Stimulated activated CD4-positive, alpha-beta T cell treated with anti-CD3 and anti-CD28 coated beads, Interleukin-1b, Interleukin-23, amount 100 ng/mL, for 1 hour (primary cell): ENCODE measurements at places on chromosomes 4 and X.
A peak's percentile ranks its signal among the peaks of the same experiment; 100 is the strongest.

GRCh38 chrX:103533511-103534216 lies 14.4 kb upstream of the RAB40A start:
- peak; percentile 19 for DNase-seq

- DNase-seq = no peak
Measured at GRCh38 chrX:111180750-111181240, 84.8 kb downstream of the PAK3 start.

DNA sequence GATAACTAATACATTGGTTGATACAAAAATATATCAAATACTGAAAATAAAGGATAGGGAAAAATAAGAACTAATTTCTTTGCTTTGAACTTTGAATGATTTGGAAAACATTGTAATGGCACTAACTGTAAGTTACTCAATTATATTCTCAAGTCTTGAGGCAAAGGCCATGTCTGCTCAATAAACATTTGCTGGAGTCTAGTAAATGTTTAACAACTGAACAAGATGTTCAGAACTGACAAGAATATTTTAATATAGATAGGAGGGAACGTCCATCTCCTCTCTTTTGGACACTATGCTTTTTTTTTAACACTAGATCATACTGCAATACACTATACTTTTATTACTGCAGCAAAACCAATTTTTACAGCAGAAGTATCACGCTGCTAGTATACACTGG lies 76.2 kb downstream of the PRSS12 start:
- no peak for DNase-seq

DNA sequence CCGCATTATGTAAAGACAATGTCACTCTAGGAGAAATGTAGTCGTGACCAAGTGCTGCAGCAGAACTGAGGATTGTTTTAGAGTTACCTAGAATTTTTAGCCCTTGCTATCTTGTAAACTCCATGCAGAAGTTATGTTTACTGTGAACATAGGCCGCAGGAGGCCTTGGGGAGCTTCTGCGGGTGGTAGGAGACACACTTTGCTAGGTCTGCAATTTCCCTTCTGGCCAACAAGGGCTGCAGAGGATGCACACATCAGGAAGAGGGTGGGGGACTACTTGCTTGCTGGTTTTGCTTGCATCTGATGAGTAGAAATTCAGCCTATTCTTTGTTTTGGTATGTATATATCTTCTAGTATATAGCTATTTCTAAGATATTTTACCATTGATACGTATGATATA lies 23.1 kb downstream of the BANK1 start:
- no peak for DNase-seq

GRCh38 chrX:44914532-44915198 lies 41.7 kb downstream of the KDM6A start:
- no peak for DNase-seq

DNA sequence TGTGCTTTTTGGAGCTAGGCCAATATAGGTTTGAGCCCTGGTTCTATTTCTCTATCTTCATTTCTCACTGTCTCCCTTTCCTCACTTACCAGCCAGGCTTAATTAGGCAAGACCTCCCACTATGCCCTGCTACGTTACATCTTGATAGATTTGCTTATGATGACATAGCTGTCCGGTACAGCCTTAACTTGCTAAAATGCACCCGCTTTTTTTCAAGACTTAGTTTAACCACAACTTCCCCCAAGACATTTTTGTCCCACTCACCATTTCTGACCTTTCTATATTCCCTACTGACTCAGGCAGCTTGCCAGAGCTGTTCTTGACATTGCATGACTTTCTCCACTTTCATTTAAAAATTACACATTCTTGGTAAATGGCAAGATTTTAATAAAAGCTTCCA lies 152.6 kb downstream of the MID1 start:
- DNase-seq = no peak

- no peak for DNase-seq
Measured at GRCh38 chr4:115871596-115871995, 758.2 kb upstream of the NDST4 start.

DNA sequence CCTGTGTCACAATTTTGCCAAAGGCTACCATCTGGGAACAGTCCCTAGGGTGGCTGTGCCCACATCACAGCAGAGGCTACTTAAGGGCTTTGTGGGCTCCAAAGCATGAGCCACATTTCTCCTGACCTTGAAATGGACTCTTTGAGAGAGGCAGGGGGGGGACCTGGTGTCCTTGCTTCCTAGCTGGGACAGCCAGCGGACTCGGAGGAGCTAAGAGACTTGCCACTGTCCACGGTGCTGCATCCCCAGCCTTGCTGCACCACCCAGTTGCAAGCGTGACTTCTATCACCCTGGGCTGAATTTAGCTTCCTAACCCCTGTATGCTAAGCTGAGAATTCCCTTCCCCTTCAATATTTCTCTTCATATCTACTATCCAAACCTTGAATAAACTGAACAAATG lies 99.0 kb downstream of the PHKA2 start:
- DNase-seq = no peak

GRCh38 chrX:37424000-37424429 lies 74.9 kb downstream of the PRRG1 start:
- no peak for DNase-seq

DNA sequence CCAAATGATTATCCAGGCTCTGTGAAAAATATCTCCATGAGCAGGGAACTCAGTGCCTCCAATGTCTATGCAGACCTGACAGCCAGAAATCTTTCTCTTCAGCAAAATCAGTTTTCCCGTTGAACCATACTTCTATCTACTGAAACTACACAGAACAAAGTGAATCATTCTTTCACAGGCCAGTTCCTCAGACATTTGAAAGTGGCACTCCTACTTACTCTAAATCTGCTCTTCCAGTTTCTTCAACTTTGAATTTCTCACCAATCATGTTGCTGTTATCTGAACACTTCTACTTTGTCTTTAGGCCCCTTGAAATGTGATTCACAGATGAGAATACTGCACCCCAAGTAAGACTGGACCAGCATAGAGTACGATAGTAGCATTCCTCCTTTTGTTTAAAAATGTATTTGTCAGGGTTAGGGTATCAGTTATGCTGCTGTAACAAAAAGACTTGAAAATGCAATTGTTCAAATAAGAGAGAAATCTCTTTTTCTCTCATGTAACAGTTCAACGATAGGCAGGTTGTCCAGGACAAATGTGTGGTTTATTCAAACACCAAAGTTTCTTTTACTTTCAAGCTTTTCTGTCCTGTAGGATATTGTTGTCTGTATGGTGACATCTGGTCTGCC lies 210.6 kb upstream of the KLF3 start:
- no peak for DNase-seq

- DNase-seq = no peak
Measured at GRCh38 chr4:52010986-52011385, 9.2 kb downstream of the LRRC66 start.

DNA sequence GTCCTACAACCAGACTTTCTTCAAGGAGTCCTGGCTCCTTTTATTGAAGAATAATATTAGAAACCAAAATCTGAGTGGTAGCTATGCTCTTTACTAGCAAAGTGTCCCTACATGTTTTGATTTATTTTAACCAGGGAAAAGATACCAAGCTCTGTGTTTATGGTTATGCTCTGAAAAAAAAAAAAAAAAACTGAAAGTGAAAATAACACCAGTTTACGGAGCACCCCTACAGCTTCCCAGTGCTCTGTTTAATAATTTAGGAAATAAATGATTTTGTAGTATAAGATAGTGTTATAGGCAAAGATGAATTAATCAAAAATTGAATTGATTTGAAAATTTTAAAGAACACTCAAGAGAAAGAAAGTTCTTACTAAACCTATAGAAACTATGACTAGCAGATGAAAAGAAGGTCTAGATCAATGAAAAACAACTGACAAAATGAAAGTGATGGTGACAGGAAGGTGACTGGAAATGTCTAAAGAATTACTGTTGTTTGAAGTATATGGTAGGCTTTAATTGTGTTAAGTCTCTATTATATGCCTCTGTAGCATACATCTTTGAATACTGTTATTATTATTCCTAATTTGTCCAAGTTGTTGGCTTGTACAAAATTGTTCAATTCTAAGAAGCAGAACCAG lies 1698.4 kb upstream of the PCDH10 start:
- no peak for DNase-seq

DNA sequence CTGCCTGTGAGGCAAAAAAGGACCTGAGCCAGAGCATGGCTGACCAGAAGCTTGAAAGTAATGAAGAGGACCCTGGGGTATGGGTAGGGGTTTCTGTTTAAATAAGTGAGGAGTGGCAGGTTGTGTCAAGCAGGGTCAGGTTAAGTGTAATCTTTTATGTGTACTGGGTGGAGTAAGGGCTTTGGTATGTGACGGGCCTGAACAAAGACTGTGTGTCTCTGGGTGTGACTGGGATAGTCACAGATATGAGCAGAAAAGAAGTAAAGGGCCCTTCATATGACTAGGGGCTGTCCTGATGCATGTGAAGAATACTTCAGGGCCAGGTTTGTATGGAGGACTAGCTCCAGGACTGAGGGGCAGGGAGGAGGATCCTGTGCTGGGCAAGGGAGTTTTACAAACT lies 82.4 kb downstream of the ITIH6 start:
- DNase-seq = no peak

DNA sequence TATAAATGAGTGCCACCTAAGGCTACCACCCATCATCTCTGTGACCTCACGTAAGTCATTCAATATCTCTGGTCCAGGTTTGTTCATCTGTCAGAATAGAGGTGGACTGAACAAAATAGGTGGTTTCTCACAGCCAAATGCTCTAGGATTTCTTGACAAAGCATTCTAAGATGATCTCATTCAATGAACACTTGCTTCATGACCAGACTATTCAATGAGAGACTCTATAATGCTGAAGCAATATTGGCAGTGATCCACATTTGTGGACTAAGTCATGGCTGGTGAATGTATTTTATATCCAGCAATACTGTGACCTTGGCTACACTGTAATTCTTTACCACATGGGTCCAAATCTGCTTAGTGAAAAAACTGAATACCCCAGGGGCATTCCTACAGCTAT lies 37.9 kb downstream of the LDB2 start:
- no peak for DNase-seq
